ENCODE measurements at places on chromosomes 2 and 18.

GRCh38 chr2:125581557-125581956, 1074.4 kb upstream of the GYPC start:
- DNase-seq: no peak

DNA sequence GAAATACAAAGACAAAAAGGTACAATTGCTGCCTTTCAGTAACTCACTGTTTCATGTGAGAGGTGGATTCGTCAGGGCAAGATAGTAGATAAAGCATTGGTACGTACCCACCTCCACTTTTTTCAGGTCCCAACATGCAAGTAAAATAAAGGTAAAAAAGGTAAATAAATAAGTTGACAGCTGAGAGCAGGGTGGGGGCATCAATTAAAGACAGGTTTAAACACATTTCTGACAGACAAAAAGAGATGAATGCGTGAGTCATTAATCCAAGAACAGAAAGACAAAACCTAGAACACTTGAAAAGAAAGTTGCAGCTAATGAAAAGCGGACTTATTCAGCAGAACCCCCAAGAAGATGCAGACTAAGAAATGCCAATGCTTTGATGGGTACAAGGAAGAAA, 979.6 kb upstream of the CDH2 start:
- DNase-seq: no peak

DNA sequence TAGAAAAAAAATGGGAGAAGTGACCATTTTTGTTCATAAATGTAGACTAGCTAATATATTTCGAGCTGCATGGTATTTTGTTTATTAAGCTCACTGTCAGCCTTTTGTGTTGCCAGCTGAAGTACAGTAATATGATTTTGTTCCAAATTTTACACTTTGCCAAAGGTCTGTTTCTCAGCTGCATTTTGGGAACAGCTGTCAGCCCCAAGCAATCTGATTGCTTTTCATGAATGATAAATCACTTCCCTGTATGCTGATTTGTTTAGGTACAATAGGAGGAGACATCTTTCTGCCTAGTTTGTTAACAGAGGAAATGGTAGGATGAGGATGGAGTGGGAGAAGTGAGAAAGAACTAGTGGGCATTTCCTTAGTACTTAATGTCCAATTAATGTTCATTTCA, 79.3 kb downstream of the NABP1 start:
- no peak for DNase-seq

DNA sequence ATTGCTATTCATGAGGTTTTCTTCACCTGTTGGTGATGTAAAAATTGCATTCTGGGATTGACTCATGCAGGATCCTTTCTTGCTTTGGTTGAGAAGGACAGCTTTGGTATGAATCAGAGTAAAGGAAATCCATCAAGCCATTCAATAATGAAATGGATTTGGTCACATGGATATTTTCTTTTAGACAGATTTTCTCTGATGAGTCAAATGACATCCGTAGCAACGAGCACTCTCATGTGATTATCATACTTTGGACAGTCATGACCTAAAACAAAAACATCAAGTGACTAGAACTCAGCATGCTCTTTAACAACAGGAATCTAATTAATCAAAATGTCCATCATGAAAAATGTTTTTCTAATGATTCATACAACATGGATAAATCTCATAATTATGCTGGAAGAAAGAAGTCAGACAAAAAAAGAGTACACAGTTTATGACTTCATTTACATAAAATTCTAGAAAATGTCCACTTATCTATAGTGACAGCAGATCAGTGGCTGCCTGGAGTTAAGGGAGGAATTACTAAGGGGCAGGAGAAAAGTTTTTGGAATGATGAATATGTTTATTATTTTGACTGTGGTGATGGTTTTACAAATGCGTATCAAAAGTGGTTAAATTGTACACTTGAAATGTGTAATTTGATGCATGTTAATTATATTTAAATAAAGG, 30.7 kb downstream of the TRAK2 start:
- DNase-seq: peak; percentile 83

- DNase-seq: peak; percentile 92
These were observed 267.9 kb downstream of the LPIN1 start for GRCh38 chr2:12014088-12014960.

GRCh38 chr2:169709981-169710380, 15.7 kb downstream of the PHOSPHO2 start:
- DNase-seq: no peak

DNA sequence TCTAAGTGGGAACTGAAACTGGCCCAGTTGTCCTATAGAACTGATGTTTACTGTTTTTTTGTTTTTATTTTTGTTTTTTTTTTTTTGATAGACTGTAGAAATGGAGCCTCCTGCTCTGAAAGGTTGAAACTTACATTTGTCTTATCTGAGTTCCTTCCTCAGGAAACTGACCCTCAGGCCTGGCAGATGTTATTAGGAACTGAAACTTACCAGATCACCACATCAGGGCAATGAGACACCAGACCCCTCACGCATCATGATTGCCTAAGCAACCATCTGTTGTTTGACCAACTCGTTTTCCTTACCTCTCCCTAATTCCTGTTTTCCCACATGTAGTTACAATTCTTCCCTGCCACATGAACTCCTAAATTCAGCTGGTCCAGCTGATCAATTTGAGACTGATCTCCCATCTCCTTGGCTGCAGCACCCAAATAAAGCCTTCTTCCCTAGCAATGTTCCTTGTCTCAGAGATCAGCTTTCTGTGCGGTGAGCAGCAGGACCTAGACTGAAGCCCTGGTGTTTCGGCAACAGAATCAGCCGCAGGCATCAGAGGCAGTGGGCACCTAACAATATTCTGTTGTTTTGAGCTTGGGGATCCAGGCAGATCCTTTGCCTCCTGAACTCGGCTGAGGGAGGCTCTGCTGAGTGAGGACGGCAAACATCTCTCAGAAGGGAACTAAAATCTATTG, 96.8 kb downstream of the MSH2 start:
- DNase-seq: no peak

DNA sequence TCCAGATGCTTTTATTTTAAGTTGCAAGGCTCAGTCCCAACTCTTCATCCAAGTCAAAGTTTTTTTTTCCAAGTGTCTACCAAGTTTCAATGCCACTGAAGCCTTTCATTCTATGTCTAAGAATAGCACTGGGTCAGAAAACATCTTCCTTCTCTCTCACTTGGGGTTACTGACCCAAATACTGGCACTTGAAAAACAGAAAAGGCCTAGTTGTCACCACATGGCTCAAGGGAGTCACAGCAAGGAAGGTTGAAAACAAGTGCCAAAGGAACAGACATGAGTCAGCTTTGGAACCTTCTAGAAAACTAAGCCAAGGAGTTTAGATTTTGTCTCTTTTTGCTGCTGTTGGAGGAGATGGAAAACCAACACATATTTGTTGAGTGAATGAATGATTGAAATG, 146.5 kb downstream of the COPS8 start:
- no peak for DNase-seq

- DNase-seq: peak; percentile 45
These were observed 96.7 kb downstream of the CCDC148 start for GRCh38 chr2:158359846-158360245.
